Hematopoietic multipotent progenitor cell treated with erythropoietin and hydrocortisone succinate and interleukin-3 and kit ligand, for 8 days (in vitro differentiated cells): ENCODE measurements at places on chromosomes 7 and 10.
A peak's percentile ranks its signal among the peaks of the same experiment; 100 is the strongest.

DNA sequence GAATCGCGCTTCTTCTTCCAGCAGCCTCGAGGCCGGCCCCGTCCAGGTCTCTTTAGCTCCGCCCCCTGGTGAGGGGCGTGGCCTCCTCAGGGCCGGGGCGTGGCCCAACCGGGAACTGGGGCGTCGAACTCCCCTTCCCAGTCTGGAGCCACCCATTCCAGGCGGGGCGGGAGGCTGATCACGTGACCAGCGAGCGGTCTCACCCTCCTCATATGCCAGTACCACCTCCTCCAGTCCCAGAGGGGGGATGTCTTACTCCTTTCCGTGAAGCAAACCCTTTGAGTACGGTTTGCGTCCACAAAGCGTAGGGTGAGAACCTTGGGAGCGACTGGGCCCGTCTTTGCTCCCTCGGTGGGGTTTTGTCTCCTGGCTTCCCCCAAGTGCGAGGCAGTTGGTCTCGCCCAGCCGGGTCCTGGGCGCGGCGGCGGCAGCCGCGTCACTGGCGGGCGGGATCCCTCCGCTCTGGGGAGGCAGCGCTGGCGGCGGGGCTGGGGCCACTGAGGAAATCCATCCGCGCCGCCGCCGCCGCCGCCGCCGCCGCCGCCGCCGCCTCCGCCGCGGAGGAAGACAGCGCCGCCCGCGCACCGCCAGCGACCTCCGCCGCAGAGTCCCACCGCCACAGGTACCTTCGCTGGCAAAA is at the start of gene GNB2:
Gene GNB2, plus strand, starts transcription at position 439 of the 640 bp plus-strand sequence. CDS start 2,526 bp downstream, outside the sequence.
- peak; percentile 99 for DNase-seq

DNA sequence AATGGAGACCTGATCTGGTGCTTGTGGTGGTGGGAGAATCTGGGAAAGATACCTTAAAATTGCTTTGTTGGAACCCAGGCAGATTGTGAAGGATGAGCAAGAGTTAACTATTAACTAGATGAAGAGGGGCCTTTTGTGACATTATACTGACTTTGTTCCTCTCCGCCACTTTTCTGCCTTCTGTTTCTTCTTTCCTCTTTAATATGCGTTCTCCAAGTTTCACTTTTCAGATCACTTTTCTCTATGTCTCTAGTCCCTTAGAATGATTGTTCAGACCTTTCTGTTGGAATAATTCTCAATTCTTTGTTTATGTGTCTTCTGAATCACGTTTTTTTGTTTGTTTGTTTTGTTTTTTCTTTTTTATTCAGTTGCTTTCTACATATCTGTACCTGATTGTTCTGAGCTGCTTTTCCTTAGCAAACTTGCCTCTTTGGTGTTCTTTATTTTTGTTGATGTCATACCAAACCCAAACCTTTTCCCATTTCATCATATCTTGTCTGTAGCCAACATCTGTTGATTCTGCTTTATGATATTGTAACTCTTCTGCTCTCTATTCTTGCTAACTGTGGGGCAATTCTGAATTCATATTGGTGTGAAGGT is 2.8 kb downstream of the BMPR1A start:
- no peak for DNase-seq

GRCh38 chr10:11679946-11680345 is 62.2 kb upstream of the ECHDC3 start:
- no peak for DNase-seq

GRCh38 chr10:10552948-10553347 is 464.7 kb upstream of the CELF2 start:
- DNase-seq = no peak

- no peak for DNase-seq
Measured at GRCh38 chr7:145471883-145472282, 636.0 kb upstream of the TPK1 start.

DNA sequence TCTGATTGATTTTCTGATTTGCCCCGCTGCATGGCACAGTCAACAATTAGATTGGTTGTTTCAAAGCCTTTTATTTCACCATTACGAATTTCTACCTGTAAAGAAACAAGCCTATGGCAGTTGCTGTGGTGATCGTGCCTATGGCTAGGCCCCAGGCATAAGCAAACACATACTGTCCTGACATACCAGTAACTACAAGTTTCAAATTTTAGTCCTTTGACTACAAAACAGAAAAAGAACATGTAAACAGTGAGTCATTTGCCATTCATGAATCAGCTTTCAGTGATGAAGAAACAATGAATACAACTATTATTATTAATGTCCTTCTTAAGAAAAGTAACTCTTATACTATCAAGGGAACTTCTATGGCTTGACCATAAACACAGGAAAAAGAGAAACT is 168.0 kb upstream of the LRRN3 start:
- no peak for DNase-seq

DNA sequence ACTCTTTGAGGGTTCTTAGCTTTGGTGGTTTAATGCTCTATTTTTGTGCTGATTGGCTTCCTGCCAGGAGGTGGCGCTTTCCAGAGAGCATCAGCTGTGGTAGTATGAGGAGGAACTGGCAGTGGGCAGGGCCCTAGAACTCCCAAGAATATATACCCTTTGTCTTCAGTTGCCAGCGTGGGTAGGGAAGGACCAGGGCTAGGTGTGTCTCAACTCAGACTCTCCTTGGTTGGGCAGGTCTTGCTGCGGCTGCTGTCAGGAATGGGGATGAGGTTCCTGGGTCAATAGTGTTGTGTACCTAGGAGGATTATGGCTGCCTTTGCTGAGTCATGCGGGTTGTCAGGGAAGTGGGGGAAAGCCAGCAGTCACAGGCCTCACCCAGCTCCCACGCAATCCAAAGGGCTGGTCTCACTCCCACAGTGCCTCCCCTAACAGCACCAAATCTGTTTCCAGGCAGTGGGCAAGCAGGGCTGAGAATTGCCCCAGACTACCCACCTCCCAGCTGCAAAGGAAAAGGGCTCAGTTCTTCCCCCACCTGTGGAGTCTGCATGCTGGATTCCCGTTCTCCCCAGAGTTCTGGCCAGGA is 191.5 kb downstream of the PHTF2 start:
- peak; percentile 59 for DNase-seq

- no peak for DNase-seq
Measured at GRCh38 chr7:17495655-17496394, 197.4 kb downstream of the AHR start.

DNA sequence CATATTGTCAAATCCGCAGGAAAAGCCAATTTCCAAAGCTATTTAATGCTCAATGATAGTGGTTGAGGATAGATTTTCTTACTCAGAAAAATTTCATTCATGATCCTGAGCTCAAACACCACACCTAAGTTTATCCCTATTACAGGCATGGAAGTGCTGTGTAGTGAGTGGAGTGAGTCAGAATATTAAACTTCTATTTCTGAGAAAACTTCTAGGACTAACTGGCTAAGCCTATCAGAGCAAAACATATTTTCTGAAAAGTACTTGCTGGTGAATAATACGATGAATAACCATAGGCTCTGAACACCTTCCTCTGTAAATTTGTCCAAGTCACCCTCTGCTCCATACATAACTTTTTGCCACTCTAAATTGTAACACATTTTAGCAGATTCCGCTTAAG is 221.5 kb downstream of the SUGCT start:
- no peak for DNase-seq

GRCh38 chr7:151346470-151346769 is 4.8 kb downstream of the NUB1 start:
- DNase-seq = no peak

GRCh38 chr10:36266923-36267322 is 624.8 kb upstream of the FZD8 start:
- DNase-seq = no peak

DNA sequence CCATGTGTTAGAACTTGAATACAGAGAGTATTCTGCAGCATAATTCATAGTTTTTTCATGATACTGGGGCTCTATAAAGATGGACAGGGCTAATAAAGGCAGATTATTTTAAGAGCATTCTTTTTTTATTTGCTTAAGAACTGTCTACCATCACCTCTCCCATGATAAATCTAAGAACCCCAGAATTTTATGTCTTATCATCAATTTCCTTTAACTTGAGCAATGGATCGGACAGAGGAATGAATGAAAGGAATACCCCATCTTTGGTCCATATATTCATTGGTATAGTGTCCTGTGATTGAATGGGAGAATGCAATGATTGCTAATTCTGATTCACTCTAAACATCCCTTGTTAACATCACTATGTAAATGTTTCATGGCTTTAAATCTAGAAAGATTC is 946.3 kb upstream of the LRRN3 start:
- no peak for DNase-seq

GRCh38 chr7:92177362-92177761 is 1.6 kb downstream of the LRRD1 start:
- DNase-seq = no peak

GRCh38 chr7:139061416-139061815 is 25.6 kb upstream of the ZC3HAV1L start:
- DNase-seq = no peak

DNA sequence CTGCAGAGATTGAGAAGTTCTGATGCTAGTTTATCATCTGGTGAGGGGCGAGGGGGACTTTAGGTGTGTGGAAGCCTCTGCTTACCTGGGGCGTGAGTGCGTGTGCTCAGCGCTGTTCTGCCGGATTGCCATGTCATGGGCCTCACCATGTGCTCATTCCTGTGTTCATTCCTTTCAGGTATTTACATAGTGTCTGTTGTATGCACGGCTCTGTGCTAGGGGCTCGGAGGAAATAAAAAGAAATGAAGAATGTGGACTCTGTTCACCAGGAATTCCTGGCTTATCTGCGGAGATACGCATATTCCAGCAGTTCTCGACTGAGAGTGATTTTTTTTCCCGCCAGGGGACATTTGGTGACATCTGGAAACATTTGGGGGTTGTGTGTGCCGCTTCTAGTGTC is 152.0 kb downstream of the CAMK1D start:
- no peak for DNase-seq

- no peak for DNase-seq
Measured at GRCh38 chr10:56351909-56352630, 9.0 kb downstream of the ZWINT start.

DNA sequence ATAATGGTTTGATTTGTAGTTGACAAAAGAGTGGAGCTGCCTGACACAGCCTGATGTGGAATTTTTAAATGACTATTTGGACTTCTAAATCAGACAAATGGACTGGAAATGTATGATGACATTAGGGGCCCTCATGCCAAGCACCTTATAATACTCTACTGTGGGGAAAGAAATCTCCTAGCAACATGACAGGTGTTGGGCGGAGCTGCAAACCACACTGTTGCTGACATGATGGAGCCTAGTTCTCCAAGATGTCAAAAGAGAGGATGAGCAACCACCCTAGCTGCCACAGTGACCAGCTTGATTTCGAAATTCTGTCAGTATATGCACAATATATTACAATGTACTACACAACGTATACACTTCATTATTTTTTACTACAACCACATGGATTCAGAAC is 65.8 kb downstream of the RHOBTB1 start:
- DNase-seq = no peak

GRCh38 chr7:158847451-158847866 is 8.9 kb upstream of the DYNC2I1 start:
- DNase-seq = no peak

DNA sequence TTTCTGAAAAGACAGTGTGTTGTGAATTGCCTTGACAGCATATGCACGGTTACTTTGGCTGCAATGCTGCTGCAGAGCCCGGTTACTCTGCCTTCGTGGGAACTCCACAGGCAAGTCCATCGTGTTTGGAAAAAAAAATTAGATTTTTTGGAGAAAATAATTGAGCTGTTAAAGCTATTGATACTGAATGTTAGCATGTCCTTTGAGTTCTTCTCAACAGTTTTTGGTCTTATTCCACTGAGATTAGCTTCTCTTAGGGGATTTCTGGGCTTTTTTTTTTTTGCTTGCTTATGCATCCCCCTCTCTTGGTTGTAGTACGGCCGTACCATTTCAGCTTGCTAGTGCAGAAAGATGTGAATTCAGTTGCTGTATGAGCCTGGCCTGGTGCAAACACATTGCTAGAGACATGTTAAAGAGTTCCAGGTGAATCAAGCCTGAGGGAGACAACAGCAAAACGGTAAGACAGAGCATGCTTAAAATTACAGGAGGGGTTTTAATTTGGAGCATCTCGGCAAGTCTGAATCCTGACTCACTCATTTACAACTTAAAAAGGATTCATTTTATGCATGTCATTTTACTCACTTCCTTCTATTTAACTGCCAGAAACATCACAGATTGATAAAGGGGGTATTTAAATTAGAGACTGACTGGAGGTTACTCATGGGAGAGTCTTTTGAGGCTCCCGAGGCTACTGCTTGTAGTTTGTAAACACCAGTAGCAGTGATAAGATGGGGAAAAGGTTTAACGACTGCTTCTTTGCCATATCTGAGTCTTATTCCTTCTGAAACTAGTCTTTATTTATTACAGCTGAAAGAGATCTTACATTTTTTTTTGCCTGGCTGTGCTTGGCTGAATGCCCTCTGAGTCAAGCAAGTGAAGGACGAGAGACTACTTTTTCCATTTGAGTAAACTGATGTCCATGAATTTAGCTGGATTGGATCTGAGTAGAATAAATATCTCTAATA is 113.7 kb downstream of the CDK14 start:
- DNase-seq = no peak

DNA sequence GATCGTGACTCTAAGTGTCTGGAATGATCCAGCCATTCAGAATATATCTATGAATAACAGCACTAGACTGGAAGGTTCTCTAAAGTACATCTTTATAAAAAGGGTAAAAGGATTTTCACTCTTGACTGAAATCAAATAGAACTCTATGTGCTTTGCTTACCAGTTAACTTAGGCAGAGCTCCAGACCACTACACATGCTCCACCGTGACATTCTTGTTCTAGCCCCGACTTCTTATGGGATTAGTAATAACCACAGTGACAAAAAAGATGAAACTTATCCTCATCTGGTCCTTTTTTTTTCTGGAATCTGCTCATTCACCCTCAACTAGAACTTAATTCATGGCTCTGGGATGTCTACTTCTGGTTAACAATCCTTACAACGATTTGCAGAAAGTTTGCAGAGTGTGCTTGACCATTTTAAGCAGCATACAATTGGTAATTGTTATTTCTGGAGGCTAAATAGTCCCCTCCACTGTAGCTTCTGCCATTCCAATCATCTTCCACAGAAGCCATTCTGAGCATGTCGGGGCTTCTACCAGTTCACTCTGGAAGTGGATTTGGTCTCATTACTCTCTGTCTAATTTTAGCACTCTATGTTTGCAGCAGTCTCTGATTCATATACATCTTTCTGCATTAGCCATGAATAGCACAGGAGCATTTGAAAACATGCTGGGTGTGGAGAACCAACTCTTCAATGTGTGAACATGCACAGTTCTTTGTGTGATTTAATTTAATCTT is 163.7 kb upstream of the CDC14C start:
- DNase-seq = no peak

GRCh38 chr7:30172451-30172850 is 37.7 kb downstream of the MTURN start:
- no peak for DNase-seq

- DNase-seq = no peak
Measured at GRCh38 chr7:86911659-86912058, 147.8 kb downstream of the ELAPOR2 start.
